Naive thymus-derived CD4-positive, alpha-beta T cell (primary cell): ENCODE measurements at places on chromosomes 6 and 20.

GRCh38 chr20:48823960-48824498 lies 3.8 kb downstream of the PREX1 start:
- DNase-seq = no peak

GRCh38 chr20:24064092-24064491 lies 75.5 kb upstream of the GGTLC1 start:
- no peak for DNase-seq

GRCh38 chr20:9551808-9552550 lies 37.6 kb downstream of the LAMP5 start:
- DNase-seq = no peak

- no peak for DNase-seq
These were observed 200.6 kb downstream of the GMPR start for GRCh38 chr6:16438718-16439591.

DNA sequence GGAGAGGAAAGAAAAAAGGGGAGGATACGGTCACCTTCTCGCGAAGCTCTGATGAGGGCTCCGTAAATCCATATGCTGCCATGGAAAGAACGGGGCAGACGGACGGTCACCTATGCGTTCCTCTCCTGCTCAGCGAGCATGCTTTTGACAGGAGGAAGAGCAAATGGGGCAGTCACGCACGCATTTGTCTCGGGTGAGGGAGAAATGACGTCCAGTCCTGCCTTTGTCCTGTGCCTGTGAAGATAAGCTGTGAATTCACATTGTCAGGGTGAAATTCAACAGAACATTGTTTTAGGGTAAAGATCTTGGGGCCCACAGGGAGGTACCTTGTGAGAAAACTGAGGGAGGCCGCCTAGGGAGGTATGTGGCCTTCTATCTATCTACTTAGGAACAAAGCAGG lies 83.8 kb downstream of the IRF4 start:
- DNase-seq = no peak
